Stimulated activated CD4-positive, alpha-beta T cell treated with anti-CD3 and anti-CD28 coated beads, TNF-alpha, amount 100 ng/mL, for 1 hour (primary cell): ENCODE measurements at places on chromosomes 3 and 15.

DNA sequence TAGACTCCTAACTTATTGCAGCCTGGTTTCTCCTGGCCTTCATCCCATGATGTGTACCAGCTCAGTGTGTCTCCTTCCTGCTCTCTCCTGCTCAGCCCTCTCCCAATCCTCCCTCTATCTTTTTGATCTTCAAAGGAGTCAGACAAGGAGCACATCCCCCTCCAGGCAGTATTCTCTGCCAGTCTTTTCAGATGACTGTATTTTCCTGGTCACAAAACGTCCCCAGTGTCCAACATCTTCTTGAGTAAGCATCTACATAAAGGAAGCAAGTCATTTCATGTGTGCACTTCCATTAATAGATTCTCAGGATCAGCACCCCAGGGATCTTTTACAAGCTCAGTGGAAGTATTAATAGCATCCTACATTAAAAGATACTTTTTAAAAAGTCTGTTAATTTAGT, 148.9 kb upstream of the THBS1 start:
- no peak for DNase-seq

- no peak for DNase-seq
These were observed 58.4 kb downstream of the SYN2 start for GRCh38 chr3:12062605-12063004.

GRCh38 chr15:62849316-62850106, 193.0 kb upstream of the TPM1 start:
- DNase-seq, result no peak

DNA sequence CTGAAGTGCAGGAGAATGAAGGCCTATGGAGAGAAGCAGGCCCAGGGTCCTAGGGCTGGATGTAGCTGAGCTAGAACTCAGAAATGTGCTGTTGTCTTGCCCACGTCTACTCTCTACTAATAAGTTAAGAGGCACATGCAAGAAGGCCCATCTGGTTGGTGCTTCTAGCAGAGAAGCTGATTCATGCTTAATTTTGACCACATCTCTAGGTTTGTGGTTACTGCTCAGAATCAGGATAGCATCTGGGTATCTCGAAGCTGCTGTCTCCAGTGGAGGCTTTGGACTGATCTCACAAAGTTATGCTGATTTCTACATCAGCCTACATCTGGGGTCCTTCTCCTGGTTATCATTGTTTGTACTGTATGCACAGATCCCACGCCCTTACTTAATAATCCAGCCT, 87.3 kb downstream of the CACNA1D start:
- no peak for DNase-seq
